ENCODE measurements at places on chromosomes 3 and 15.

DNA sequence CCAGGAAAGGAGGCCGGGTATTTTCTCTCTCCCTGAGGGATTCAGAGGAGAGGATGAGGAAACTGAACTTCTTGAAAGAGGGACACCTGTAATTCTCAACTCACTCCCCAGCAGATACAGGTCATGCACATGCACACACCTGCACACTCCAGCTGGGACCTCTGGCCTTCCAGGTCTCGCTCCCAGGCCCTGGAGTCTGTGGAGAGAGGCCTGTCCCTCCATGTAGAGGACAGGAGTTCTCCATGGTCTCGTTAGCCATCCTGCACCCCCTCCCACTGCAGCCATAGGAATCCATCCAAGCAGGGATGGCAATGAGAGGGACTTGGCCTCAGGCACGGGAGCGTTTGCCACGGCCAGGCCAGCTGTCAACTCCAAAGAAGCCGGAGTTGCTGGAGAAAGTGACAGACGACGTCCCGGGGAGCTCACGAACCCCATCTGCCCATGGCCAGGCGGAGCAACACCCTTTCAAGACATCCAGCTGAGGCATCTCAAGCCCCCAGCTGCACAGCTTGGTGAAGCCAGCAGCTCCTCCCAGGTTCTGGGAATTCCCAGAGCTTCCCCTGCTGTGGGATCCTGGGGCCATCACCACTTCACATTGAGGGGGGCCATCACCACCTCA is 223.3 kb downstream of the UACA start:
- no peak for DNase-seq

GRCh38 chr15:73685981-73686380 is 1.8 kb downstream of the CD276 start:
- DNase-seq: no peak

- DNase-seq: no peak
Measured at GRCh38 chr3:41434781-41435180, 235.5 kb downstream of the CTNNB1 start.

DNA sequence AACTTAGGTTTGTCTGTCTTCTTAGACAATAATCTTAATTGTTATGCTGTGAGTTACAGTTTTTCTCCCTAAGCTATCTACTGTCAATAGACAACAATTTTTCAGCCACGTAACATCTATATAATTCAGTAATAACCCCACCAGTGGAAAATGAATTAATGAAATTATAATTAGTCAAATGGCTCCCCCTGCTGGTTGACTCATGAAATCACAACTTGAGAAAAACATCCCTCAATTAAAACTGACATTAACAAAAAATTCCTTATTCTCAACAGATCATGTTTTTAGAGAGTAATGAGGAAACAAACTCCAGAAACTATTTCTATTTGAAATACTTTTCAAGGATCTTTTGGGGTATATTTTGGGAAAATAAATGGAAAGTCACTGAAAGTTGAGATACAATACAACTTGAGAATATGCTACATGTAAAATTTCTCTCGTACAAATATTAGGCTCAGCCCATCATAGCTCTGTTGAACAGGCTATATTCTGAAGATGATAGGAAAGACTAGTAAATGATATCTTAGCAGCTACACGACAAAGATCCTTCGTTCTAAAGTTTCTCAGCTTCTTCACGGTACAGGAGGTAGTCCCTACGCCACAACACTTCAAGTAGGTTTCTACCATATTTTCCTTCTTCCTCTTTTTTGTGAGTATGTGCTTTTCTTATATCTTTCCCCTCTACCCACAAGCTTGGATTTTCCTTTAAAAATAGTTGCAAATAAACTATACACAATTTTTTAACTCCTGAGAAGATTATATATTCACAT is 20.7 kb downstream of the PPP1R2 start:
- no peak for DNase-seq

GRCh38 chr3:180617049-180617448 is 15.1 kb downstream of the TTC14 start:
- no peak for DNase-seq

- DNase-seq: peak; percentile 56
Measured at GRCh38 chr15:45635191-45635638, 386 bp downstream of the SQOR start.

GRCh38 chr3:181623924-181624694 is 87.6 kb upstream of the SOX2 start:
- DNase-seq: no peak

DNA sequence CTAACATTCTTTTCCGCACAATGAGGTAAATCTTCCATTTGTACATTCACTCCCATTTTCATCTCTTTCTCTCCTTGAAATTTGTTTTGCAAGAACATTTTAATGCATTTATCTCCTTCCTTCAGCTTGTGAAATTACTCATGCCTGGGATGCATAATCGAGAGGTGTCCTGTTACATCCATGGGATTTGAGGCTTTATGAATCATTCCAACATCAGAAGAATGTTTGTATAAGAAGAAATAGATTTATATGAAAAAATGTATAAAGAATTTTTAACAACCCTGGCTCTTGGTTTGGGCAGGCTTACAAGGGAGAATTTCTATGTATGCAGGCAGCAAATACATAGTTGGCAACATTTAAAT is 93.2 kb upstream of the MBNL1 start:
- DNase-seq: no peak

Data from naive thymus-derived CD8-positive, alpha-beta T cell (primary cell).